ENCODE measurements at places on chromosomes 11 and 22.

- no peak for DNase-seq
Observed at GRCh38 chr22:41742918-41743317, 43.6 kb downstream of the MEI1 start.

DNA sequence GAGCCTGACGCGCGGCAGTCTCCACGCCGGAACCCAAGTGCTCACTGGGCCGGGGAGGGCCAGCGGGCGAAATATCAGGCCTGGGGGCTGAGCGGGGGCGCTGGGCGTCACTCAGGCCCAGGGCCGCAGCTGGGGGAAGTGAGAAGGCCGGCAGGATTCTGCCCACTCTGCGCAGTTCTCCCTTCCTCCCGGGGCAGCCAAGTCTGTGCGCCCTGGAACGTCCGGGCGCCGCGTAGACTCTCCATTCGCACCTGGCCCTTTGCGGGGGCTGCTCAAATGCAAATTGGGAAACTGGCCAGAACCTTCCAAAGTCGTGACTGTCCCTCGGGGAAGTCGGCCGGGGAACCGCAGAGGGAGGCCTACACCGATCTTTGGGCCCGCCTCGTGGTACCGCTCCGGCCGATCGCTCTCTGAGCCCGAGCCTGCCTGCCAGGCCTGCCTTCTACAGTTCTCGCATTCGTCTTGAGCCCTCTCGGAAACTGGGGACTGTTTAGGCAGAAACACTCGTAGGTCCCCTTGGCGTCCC, 2.2 kb upstream of the SLC6A5 start:
- DNase-seq, result no peak

DNA sequence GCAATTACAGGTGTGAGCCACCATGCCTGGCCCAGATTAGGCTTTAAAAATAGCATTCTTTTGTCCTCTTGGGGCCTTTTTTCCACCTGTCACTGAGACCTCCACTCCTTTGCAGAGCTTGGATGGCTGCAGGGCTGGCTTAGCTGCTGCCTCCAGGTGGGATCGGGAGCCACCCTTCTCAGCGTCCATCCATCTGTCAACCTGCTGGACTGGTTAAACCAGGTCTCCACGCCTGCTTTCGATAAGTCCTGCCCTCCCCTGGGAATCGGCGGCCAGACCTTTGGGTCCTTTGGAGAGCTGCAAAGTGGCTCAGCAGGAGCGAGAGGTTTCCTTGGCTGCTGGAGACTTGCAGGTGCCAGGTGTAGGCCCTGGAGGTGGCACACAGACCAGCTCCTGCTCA, 23.4 kb upstream of the GRAMD4 start:
- peak; percentile 95 for DNase-seq

DNA sequence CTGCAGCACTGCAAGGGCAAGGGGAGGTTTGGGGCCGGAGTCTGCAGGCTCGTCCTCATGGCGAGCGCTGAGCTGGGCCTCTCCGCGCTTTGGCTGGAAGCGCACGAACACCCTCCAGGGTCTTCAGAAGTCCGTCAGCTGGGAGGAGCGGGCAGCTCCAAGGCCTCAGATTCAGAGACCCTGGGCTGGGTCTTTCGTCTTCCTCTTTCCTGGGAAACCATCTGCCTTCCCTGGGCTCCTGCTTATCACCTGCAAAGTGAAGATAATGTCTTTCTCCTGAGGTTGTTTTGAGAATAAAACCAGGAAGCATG, 525.6 kb downstream of the BRD1 start:
- no peak for DNase-seq

DNA sequence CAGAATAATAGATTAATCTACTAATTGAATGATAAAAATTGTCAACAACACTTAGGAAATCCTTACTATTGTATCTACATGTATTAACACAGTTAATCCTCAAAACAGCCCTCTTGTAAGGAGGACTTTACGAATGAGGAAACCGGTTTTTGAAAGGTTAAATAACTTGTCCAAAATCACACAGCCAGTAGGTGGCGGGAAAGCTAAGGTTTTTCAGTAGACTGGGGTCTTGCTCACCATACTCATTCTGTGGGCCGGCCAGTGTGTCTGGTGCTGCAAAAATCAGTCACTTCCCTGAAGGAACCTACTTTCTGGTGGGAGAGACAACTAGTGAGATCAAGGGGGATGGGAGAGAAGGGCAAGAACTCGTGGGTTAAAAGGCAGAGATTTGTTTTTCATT, 3.8 kb downstream of the DCPS start:
- no peak for DNase-seq

DNA sequence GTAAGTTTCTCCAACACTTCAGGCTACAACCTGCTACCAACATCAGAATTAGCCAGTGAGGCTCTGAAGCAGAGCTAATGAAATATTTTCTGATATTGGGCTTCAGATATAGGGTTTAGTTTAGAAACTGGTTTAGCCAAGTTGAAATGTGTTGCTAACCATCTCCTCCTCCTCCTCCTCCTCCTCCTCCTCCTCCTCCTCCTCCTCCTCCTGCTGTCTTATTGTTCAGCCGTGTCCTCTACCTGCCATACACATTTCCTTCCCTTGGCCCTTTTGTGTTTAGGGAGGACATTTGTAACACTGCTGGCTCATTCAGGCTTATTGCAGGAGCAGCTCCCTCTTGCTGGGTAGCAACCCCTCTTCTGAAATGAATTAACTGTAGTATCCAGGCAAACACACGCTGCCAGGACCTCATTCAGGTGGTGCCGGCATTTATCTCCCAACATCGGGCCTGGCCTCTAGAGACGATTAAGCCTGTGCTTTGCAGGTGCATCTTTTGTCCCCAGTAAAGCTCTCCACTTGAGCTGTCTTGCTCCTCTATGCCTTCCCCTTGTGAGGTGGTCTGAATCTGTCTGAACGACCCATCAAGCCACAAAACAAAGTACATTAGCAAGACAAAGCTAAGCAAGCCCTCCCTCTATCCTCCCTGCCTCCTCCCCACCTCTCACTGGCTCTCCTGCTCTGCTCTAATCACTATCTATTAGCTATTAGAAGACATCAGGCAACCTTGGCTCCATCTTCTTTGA, 82.9 kb downstream of the KCNJ1 start:
- no peak for DNase-seq

DNA sequence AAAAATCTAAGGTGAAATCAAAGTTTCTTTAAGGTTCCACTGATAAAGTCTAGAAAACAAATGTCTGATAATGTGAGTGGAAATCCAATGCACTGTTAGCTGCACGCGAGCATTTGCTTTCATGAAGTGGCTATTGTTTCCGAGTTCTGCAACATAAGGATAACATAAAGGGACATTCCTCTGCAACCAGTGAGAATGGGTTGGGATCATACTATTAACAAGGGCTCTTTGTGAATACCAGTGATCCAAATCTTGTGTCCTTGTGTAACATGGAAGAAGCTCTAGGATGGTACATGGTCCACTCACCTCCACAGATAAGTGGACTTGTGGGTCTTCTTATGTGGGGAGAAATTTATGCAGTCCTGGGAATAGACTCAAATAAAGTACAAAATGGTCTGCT, 24.6 kb downstream of the APIP start:
- no peak for DNase-seq

DNA sequence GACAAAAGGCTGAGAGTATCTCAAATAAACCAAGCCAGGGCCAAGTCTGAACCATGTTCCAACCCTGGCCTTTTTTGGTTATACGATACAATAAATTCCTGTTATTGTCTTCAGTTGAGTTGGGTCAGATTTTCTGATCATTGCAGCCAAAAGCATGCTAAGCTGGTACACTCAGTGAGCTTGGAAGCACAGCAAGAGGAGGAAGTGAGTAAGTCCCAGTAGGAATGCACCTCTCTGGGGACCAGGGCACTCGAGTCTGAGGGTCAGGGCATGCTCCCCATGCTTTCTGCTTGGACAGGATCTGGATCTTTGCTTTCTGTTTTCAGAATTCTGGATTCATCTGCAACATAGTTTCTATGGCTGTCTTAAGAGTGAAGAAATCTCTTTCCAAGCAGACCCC, 73.1 kb downstream of the TMPRSS5 start:
- DNase-seq, result no peak

DNA sequence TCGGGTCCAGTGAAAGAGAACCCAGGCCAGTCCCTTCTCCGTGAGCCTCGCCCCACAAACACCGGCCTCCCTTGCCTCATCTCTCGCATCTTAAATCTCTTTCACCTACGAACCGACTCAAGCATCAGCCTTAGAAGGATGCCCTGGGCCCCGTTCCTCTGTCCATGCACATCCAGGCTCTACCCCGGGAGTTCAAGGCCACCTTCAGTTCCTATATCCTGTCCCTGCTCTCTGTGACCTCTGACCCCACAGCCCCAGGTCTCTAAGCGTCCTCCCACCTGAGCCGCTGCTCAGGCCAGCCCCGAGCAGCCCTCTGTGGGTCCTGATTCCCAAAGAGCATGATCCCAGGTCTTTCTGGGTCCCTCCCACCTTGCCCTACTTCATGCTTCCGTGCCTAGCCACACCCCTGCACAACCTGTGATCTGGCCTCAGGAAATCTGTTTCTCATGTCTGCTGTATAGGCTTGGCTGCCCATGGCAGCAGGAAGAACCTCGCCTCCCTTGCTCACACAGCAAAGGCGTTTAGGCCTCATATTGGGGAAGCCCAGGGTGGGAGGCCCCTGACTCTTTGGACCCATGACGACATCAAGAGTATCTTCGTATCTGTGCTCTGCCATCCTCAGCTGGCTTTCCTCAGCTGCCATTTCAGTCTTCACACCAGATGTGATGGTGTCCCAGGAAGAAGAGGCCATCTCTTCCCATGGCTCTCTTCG, 77.5 kb upstream of the SEPTIN5 start:
- DNase-seq, result no peak

- no peak for DNase-seq
Observed at GRCh38 chr11:68341557-68342458, 29.4 kb downstream of the LRP5 start.

DNA sequence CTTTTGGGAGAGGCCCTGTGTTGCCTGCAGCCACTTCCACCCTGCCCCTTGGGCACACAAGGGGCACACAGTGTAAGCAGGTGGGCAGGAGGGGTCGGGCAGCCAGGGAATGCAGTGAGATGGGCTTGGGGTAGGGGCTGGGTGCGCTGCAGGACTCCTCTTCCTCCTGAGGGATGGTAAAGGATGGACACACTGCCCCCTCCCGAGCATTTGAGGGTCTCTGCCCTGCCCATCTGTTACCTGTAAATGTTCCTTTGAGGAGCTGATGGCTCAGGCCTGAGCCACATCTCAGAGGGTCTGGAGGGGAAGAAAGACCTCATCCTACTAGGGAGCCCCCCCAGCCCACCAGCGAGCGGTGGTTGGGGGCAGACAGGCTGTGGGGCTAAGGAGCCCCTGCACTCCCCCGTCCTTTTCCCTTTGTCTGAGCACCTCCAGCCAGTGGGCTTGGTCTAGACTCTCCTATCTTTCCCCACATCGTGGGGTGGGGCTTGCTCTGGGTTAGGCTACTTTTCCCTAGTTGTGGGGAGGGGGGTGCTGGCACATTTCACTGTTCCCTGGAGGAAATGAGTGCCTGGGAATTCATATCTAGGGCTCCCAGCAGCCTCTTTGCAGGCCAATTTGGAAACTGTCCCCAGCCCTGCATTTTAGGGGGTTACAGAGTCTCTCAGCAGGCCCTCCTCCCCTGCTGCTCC, 1.7 kb upstream of the TSSC4 start:
- DNase-seq, result no peak

DNA sequence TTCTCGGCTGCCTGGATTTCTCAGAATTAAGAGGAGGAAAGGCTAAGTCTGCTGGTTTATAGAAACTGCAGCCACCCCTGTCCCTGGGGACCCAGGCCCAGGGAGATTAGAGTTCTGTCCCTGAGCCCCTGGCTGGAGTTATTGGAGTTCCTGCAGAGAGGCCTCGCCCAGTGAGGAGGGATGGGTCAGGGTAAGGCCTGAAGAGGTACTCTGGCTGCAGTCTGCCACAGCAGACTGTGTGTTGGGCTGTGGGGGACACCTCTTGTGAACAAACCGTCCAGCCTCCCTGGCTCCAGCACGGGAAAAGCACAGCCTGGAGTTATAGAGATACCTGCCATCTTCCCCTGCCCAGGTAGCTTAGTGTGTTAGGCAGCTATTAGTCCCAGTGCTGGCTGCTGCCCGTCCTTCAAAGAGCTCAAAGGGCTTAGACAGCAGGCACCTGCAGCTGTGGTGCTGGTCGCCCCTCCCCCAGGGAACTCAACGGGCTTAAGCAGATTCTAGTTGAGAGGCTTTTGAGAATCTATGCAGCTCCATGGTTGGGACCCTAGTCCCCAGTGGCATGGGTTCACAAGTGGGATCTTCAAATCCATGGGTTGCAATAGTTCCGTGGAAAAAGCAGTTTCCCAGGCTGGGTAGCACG, 36.6 kb upstream of the MUC15 start:
- no peak for DNase-seq

DNA sequence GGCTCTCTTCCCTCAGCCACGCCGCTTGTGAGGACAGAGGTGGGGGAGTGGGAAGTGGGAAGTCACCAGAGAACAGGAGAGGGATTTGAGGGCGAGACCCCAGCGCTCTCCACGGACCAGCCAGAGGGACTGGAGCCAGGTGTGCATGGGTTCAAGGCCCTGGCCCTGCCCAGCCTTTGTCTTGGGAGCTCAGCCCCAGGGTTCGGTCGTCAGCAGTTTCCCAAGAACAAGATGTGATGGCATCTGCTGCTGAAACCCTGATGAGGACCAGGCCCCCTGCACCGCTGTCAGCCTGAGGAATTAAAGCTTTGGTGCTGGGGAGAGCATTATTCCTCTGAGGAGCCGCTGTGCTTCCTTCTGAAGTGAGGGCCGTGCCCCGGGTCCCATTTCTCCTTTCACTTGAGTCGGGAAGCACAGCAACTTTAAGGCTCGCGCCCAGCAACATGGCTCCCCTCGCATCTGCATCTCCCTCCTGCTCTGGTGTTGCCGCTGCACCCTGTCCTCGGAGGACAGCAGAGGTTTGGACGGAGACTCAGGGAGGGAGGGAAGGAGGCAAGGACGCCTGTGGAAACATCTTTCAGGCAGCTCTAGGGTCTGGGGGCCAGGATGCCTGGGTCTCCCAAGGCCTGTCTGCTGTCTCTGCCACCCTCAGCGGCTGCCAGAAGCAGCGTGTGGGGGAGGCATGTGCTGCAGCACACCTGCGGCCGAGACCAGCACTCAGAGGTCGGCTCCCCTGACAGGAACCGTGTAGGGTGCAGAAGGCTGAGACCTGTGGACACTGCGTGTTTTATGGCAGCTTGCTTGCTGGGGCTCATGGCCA, 3.8 kb downstream of the IFITM5 start:
- no peak for DNase-seq

GRCh38 chr11:36266767-36267166, 22.5 kb downstream of the COMMD9 start:
- peak; percentile 1 for DNase-seq

DNA sequence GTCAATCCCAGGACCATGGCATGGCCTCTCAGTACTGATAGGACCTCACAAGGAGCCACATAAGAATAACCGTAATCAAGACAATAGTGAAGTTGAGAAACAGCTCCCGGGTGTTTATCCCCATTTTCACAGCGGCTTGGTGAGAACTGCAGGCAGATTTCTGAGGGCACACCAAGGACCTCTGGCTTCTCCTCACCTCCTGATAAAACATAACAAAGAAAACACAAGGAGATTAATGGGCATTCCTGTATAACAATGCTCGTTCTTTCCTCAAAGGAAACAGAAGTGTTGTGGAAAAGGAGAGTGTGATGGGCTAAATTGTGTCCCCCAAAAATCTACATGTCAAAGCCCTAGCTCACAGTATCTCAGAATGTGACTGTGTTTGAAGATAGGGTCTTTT, 4.0 kb downstream of the SLN start:
- no peak for DNase-seq
